ENCODE measurements at places on chromosomes 13 and 19. TPM values are rescaled to one million over a fixed set of nuclear protein-coding genes. Genes with fewer than 3 reads are reported as not detected.

Gene PPP1R13L
- 11.8 TPM for total RNA-seq

Gene IZUMO2
- not detected for total RNA-seq

Gene GPR183
- 5.2 TPM for total RNA-seq

Gene SPTBN4
- total RNA-seq: not detected

Gene TSKS
- total RNA-seq: 1.5 TPM

Gene NLRP5
- total RNA-seq: not detected

Gene PLD3
- 70.0 TPM for total RNA-seq

GRCh38 chr13:44133626-44134025 lies 240.0 kb upstream of the SERP2 start:
- no peak for DNase-seq

DNA sequence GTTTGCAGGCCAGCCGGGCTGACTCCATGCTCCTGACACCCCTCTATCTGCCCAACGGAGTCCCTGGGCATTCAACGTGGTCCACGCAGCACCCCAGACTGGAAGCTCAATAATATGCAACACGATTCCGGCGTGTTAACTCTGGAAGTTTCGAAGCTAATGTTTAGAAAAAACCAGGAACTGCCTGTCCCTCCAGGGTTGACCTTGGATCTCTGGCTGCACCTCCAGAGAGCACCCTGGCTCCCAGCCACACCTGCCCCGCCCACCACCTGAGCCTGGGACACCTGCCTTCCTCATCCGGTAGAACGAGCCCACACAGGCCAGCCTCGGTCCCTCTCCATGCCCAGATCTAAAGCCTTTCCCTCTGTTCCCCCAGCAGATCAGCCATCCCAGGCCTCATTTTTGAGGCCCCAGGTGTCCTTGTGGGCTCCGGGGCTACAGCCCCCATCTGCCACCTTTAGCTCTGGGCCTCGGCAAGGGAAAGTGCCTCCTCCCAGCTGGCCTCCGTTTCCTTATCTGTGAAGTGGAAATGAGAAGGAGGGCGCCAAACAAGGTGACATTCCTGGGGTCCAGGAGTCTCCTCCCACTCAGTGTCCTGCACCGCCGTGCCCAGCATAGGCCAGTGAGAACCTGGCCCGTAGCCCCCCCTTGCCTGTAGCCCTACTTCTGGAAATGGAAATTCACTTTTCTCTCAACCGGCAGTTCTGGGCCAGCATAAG lies 38.7 kb downstream of the KLF2 start:
- DNase-seq: no peak

- no peak for DNase-seq
Observed at GRCh38 chr19:44925114-44925891, 10.9 kb downstream of the APOC1 start.

DNA sequence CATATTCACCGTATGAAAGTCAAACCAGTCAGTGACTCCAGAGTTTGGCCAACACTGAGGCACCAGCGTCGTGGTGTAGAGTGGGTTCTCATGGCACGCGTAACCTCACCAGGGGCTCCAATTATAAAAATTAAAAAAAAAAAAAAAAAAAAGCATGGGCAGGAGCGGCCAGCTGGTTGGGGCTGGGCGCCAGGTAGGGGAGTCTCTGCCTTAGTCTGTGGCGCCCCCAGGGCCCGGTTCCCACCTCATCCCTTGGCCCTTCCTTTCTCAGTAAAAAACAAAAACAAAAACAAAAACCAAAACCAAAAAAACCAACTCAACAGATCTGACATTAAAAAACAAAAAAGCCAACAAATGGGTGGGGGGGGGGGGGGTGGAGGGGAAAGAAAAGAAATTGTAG lies 4.6 kb upstream of the EPHX3 start:
- no peak for DNase-seq

GRCh38 chr19:18262144-18262543 lies 12.1 kb downstream of the IQCN start:
- DNase-seq: no peak

- DNase-seq: no peak
Observed at GRCh38 chr13:57409121-57409520, 222.4 kb upstream of the PCDH17 start.

GRCh38 chr19:5691822-5692722 lies 2.0 kb downstream of the RPL36 start:
- DNase-seq: no peak

DNA sequence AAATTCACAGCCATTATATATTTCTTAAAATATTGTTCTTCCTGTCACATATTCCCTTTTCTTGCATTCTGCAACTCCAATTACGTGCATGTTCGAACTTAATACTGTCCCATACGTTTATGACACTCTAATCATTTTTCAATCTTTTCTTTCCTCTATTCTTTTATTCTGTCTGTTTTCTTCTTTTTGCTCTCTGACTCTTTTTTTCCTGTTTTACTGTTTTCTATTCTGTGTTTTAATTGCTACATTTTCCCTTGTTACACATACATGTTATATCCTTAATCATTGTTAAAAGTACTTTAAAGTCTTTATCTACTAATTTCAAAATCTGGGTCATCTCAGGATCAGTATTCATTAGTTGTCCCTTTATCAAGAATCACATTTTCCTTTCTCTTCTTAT lies 1149.1 kb upstream of the PCDH20 start:
- no peak for DNase-seq

- no peak for DNase-seq
Observed at GRCh38 chr13:23856008-23856750, 33.0 kb downstream of the MIPEP start.

- no peak for DNase-seq
Observed at GRCh38 chr13:100179276-100179675, 90.4 kb downstream of the PCCA start.

GRCh38 chr19:45439190-45439568 lies 15.5 kb upstream of the ERCC1 start:
- DNase-seq: no peak

DNA sequence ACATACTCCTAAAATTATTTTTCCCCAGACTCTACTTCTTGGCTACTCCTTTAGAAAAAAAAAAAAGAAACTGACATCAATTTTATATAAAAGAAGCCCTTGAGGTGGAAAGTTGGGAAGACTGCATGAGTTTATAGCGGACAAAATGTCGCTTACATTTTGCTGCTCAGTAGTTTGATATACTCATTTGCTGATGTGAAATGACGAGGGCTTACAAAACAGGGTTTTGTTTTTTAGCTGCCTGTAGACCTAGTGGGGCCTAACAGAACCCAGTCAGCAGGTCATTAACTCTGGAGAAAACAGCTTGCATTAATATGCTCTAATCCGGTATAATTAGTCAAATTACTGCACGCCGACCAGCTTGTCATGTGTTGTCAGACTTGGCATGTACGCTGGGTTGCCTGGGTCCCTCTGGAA lies 37.6 kb upstream of the MAB21L1 start:
- DNase-seq: no peak

DNA sequence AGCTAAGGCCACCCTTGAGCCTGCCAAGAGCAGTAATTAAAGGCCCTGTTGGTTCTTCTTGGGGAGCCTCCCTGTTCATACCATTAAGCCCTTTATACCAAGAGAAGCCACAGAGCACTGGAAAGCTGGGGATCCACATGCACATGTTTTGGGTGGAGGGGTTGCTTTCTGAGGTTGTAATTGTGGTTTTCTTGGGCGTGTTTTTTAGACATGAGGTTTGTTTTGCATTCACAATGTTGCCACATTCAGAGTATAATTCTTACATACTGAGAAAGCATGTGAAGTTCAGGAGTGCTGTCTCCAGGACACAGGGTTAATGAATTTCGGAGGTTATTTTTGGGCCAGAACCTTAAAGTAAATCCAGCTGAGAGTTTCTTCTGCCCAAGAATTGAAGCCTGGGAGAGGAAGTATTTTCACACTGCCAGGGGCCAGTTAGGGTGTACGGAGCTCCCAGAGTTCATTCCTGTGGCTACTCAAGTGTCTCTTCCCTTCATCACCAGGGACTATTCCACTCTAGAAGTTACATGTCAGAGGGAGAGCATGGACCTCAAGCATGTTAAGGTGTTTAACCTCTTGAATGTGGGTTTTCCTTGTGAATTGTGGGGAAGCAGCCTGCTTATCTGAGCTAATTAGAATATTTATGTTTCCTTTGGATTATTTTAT lies 37.0 kb downstream of the ZNF136 start:
- DNase-seq: no peak

DNA sequence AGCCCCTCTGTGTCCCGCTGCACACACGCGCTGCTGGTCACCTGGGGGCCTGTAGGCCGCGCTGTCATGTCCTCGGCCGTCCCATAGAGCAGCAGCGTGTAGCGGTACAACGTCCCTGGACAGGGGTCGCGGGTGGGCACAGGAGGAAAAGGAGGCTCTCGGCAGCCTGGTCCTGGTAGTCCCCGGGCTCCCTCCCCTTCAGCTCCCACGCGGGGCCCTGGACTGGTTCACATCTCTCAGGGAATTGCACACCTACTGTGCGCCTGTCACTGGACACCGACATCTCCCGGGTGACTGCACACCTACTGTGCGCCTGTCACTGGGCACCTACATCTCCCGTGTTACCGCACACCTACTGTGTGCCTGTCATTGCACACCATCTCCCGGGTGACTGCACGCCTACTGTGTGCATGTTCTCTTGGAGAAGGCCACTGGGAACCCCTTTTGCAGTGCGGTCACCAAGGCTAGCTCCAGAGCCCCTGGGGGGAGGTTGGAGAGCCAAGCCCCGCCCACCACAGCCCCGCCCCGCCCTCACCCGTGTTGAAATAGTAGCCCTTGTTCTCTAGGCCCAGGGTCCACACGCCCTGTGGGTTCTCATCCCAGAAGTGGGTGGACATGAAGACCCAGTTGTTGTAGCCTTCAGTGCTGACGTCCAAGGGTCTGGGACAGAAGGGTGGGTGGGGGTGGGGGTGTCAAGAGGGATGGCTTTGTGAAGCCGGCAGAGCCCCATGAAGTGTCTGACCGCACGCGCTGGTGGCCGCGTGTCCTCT lies 3.5 kb upstream of the C19orf25 start:
- DNase-seq: no peak

DNA sequence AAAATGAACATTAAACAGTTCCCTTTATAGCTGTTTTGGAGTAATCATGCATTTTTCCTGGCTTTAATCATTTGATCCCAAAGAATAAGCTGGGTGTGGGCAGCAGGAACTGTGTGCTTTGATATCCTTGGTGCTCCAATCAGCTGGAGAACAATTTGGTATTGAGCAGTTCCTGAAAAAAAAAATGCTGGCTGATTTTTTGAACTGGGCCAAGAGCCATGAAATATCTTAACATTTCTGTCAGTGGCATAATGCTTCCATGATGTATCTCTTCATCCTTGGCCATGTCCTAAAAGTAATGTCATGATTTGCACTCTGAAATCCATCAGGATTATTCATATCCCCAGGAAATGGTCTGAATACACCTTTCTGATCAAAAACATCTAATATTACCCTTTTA lies 134.7 kb downstream of the LHFPL6 start:
- DNase-seq: no peak

DNA sequence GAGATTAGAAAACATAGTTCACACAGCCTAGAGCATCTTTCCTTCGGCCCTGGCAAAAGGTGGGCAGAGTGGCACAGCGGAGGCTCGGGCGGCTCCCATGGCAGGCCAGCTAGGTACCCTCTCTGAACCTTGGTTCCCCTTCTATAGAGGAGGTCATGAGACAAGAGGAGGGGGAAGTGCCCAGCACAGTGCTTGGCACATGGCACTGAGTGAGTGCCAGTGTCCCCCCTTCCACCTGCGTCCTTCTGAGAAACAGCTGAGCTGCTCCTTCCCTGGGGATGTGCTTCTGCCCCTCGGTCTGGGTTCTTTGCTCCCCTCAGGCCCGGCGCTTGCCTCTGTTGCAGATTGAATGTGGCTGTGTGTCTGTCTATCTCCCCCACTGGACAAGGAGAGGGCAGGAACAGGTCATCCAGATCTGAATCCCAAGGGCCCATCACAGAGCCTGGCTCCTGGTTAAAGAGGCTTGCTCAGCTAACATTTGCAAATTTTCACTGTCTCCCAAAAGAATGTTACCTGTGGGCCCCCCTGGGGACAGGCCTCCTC lies 165.6 kb downstream of the USP12 start:
- DNase-seq: no peak

DNA sequence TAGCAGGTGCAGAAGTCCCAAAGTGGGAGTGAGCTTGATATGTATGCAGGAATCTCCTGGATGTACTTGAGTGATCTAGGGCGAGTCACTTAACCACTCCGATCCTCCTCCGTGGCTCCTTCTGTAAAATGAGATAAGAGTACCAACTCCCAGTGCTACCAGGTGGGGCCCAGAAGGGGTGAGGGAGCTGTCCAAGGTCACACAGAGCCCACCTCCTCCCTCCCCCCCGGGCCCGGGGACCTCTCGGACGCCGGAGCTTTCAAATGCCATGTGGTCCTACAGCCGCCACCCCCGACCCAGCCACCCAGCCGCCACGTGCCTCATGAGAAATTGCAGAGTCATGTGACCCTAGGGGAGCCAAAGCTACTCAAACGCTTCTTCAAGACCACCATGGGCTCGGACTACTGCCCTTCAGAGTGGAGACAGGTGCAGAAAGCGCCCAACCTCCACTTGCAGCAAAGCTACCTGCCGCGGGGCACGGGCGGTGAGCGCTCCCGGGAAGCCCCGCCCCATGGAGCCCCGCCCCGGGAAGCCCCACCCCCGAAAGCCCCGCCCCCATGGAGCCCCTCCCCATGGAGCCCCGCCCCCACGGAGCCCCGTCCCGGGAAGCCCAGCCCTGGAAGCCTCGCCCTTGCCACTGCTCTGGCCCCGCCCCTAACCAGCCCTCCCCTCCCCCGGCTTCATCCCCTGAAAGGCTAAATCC lies 10.1 kb upstream of the ZNF358 start:
- no peak for DNase-seq

DNA sequence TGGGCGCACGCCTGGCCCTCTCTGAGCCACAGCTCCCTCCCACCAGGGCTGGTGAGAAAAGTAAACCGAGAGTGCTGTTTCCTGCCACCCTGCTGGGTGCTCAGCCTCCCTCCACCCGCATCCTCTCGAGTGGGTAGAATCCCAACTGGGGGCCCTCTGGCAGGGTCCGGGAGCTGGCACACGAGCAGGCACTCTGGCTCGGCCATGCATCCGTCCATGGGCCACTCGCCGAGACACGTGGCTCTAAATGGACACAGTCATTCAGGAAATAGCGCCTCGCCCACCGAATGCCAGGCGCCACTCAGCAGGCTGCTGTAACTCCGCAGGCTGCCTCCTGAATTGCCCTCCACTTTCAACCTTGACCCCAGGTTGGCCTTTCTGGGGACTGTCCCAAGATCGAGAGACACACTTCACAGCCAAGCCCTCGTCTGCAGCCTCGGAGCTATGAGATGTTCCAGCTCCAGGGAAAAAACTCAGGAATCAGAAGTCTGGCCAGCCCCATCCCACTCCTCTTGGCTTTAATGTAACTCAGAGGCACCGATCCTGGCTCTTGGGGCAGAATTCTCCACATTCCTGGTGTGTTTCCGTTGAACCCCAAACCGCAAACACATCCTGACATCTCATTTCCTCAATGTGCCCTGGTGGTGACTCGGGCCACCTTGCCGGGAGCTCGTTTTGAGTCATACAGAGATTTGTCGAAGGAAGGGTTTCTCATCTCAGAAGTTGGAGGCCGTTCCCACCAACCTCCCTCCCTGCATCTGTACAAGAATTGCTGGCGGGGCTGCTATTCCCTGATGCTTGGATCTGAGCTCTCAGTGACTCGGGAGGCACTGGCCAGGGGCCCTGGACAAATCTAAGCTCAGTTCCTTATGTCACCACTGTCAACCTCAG lies 14.1 kb downstream of the KLF2 start:
- peak; percentile 76 for DNase-seq

GRCh38 chr19:1343041-1343440 lies 40.7 kb upstream of the NDUFS7 start:
- no peak for DNase-seq

- no peak for DNase-seq
Observed at GRCh38 chr13:39811696-39812095, 156.2 kb downstream of the COG6 start.

- no peak for DNase-seq
Observed at GRCh38 chr19:43790587-43790986, 9.8 kb upstream of the KCNN4 start.
